ENCODE measurements at places on chromosomes 16 and 17.

DNA sequence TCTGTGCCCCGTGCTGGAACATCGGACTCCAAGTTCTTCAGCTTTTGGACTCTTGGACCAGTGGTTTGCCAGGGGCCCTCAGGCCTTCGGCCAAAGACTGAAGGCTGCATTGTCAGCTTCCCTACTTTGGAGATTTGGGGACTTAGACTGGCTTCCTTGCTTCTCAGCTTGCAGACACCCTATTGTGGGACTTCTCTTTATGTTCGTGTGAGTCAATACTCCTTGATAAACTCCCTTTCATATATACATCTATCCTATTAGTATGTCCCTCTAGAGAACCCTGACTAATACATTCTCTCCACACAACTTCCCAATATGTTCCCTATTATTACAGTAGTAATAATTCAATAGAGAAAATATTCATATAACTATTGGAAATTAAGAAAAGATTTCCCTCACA, 9.2 kb upstream of the ASGR2 start:
- no peak for DNase-seq

- DNase-seq, result no peak
Measured at GRCh38 chr17:35752945-35753764, at the start of gene GAS2L2. TSS of gene GAS2L2 (minus strand) at chr17:35753239. CDS start at chr17:35752850, 389 bp downstream.

GRCh38 chr17:55388842-55389241, 32.8 kb downstream of the MMD start:
- no peak for DNase-seq

DNA sequence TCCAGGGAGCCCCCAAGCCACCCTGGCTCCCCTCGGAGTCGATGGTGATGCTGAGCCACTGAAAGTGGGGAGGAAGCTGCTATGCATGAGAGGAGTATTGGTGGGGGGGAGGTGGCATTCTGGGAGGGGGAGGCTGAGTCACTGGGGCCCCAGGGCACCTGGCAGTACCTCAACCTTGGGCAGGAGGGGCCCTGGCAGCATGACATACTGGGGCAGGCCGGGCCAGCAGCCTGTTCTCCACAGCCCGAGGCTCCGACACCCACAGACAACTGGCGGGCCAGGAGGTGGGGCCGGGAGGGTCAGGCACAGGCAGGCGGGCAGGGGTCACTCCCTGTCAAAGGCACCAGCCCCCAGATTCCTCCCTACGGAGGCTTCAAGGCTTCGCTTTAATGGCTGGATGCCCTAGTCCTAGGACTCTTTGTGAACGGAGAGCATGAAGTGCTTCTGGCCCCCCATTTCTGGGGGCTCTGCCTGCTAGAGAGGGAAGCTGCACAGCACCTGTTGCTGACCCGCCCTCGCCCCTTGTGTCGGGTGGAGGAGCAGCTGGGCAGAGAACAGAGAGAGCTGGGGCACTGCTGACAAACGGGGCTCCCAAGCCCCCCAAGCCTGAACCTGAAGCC, 928 bp downstream of the CASKIN2 start:
- DNase-seq, result no peak

- DNase-seq, result peak; percentile 33
Measured at GRCh38 chr16:50742576-50743200, 802 bp downstream of the CYLD start.

DNA sequence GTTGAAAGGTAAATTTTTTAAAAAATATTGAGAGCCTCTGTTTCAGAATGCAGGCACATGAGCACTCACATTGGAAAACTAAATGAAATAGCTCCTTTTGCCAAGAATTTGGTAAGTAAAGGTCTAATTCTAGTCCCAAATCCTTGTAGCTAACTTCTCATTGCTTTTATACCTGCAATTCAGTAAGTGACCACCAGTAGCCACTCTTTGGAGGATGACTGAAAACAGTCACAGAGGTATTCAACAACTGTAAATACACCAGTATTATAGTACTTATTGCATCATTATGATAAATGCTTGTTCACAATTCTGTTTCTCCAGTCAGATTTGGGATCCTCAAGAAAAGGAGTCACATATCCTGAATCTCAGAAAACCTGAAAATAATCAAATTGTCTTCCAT, 562.4 kb upstream of the CDH11 start:
- no peak for DNase-seq

DNA sequence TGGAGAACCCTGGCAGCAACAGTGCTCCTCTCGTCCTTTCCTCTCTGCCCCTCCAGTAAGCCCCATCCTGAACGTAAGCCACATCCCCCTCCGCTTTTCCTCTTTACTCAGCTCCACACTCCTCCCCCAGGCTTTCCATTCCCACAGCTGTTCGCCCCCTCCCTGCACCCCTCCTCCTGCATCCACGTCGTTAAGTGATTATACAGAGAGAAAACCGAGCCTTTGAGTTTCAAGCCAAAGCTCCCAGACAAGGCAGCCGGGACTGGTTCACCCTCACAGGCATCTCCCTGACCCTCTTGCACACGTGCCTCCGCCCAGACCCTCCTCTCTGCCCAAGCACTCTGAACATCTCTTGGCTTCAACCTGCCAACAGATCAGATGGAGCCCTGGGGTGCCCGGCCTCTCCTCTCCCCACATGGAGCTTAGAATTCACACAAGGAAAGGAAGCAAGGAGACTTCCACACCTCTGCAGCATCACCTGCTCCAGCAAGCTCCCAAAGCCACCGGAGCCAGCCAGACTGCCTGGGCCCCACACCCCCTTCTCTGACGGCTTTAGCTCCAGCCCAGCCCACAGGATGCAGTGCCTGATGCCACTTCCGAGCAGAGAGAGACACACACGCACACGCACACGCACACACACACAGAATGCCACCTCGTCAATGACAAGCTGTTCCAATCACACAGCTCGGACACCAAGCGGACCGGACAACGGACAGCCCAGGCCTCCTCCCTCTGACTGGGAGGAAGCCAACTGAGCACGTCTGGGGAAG, 99.9 kb upstream of the CCL2 start:
- DNase-seq, result no peak

GRCh38 chr17:82776454-82776853, 24.6 kb downstream of the TBCD start:
- no peak for DNase-seq

- no peak for DNase-seq
Measured at GRCh38 chr17:72136692-72137091, 15.9 kb downstream of the SOX9 start.

- no peak for DNase-seq
Measured at GRCh38 chr17:45361451-45361850, 44.6 kb upstream of the MAP3K14 start.

DNA sequence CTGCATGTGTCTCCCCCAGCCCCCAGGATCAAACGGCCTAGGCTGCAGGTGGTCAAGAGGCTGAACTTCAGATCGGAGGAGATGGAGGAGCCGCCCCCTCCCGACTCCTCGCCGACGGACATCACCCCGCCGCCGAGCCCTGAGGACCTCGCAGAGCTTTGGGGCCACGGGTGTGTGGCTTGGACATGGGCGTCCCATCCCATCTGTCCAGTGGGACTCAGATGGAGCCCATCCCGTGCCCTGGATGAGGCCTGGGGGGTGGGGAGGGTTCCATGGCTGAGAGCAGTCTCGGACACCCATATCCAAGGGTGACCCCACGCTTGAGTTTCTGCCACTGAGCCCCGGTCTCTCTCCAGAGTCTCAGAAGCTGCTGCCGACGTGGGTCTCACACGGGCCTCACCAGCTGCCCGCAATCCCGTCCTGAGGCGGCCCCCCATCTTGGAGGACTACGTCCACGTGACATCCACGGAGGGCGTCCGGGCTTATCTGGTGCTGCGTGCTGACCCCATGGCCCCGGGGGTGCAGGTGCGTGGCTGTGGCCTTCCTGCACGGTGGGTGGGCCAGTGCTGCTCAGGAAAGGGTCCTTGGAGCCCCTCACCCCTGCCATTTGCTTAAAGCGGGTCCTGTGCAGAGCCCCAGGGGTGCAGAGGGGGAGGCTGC, 901 bp downstream of the CHTF18 start:
- no peak for DNase-seq

DNA sequence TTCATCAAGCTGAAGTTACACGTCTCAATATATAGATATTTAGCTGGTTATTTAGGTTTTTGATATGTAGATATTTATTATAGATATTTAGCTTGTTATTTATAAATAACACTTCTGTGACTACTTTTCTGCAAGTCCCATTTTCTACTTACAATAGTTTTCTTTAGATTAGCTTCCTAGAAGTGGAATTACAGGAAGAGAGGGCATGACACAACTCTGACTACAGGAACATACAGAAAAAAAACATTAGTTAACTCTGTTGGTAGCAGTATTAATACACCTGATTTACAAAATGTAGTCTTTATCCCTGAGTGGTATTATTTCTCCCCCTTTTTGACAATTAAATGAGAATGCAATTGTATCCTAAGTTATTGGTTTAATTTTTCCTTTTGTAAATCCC, 21.2 kb upstream of the CCL1 start:
- DNase-seq, result no peak

- DNase-seq, result no peak
Measured at GRCh38 chr17:76793775-76794174, 55.9 kb downstream of the MFSD11 start.

DNA sequence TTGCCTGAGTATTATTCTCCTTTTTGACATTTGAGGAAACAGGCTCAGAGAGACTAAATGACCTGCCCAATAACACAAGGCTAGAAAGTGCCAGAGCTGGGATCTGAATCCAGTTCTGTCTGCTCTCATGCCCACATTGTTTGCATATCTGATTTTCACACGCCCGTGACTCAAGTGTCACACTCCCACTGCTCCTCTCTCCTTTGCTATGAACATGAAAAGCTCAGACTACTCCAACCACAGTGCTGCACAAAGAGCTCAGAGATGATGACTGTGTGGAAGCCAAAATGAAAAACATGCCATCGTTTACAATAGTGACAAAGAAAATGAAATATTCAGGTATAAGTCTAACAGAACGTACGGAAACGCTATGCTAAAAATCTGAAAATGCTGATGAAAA, 107.9 kb downstream of the SMG6 start:
- no peak for DNase-seq

DNA sequence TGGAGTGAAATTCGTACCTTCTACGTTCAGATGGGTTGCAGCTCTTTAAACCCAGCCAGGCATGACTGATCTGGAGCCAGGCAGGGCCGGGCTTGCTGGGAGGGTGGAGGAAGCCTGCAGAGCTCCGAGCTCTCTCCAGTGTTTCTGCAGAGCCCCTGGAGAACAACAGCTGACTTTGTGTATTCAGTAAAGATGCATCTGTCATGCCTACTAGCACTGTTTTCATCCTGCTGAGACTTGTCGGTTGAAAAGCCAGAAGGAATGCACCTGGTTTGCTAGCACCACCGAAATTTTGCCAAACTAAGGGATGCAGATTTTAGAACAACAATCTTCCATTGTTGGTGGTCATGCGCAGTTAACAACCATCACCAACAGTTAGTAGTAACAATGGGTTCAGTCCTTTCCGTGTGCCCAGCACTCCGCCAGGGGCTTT, 22.4 kb upstream of the SCNN1B start:
- DNase-seq, result no peak

DNA sequence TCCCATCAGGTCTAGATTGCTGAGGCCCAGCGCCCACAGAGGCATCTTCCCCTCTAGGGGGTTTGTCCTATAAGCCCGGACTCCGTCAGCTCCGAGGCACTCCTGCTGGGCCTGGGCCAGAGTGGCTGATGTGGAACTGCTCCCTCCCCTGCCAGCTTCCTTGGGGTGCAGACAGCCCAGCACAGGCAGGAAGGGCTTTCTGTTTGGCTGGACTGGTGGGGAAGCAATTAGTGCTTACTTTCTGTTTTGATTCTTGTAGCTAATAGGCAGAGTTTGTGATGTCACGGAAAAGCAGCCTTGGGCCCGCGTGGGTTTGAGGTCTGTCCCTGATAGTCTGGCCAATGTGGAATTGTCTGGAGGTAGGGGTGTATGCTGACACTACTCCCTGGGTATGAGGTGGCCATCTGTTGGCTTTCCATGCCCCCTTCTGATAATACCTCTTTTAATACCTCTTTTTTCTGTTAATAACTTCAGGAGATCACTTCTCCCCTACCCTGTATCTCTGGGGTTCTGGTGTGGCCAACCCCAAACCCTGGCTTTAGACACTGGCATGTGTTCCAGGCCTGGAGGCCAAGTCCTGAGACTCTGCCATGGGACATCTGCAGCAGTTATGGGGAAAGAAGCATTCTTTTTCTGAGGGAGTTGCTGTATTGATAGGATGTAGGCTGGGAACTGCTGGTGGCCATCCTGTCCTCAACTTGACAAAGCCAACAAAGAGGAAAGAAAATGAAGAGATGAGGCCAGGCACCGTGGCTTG, 190.9 kb downstream of the RAB11FIP4 start:
- DNase-seq, result peak; percentile 70

- DNase-seq, result no peak
Measured at GRCh38 chr16:65313936-65314626, 192.2 kb upstream of the CDH11 start.

DNA sequence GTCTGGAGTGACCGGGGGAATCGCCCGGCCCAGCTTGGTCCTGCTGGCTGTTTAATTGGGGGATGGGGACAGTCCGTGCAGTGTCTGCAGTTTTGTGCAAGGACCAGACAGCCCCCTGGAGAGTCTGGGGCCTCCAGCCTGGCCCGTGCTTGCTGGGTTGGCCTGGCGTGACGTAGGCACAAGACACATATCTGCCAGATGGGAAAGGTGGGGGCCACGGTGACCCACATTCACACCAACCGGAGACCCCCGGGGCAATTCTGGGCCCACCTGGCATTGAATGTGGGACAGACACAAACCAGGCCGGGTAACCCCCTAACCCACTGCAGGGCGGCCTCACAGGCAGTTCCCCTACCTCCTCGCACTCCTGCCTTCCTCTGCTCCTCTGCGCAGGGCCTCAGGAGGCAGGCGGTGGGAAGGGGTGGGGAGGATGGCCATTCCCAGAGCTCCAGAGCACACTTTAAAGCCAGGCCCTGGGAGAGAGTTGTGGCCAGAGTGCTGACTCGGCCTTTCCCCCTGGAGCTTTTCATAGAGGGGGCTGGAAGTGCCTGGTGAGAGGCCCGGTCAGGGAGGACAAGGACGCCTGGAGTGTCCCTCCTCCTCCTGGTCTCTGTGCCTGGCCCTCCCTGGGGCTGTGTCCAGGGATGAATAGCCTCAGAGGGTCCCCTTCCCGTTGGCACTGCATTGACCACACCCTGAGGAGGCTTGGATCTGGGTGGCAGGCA, 1.5 kb downstream of the MRC2 start:
- DNase-seq, result no peak

DNA sequence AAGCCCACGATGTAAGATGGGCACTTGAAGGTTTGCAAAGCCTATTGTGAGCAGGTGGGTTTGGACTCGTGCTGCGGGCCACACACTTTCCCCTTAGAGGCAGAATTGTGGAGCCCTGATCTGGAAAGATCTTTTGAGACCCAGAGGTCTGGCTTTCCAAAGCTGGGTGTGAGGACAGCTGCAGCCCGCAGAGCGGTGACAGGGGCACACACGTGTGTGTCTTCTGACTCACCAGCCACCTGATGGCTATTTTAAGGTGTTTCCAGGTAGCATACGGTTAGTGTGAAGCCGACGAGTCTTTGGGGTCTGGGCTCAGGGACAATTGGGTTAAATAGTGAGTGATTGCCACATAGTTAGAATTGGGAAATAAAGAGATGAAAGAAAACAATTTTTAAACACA, 108.9 kb upstream of the GSE1 start:
- DNase-seq, result no peak

DNA sequence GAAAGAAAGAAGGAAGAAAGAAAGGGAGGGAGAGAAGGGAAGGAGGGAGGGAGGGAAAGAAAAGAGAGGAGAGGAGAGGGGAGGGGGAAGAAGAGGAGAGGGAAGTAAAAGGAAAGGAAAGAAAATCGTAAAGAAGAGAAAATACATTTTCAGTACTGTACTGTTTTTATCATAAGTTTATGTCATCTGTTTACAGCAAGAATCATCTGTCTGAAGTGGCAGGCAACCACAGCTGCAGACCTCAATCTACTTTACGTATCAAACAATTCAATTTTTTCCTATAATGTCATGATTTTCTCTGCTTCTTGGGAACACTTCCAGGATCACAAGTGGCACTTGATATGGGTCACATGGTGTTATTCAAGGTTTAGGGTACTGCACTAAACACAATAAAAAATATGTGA, 58.3 kb downstream of the USP32 start:
- DNase-seq, result no peak

Data from GM19239 (cell line).